NCI-H1436 treated with DMSO at 0.1 percent for 48 hours (cell line): ENCODE measurements at places on chromosomes 6 and 20.

- no peak for DNase-seq
These were observed 117.0 kb upstream of the PRL start for GRCh38 chr6:22413681-22414311.

DNA sequence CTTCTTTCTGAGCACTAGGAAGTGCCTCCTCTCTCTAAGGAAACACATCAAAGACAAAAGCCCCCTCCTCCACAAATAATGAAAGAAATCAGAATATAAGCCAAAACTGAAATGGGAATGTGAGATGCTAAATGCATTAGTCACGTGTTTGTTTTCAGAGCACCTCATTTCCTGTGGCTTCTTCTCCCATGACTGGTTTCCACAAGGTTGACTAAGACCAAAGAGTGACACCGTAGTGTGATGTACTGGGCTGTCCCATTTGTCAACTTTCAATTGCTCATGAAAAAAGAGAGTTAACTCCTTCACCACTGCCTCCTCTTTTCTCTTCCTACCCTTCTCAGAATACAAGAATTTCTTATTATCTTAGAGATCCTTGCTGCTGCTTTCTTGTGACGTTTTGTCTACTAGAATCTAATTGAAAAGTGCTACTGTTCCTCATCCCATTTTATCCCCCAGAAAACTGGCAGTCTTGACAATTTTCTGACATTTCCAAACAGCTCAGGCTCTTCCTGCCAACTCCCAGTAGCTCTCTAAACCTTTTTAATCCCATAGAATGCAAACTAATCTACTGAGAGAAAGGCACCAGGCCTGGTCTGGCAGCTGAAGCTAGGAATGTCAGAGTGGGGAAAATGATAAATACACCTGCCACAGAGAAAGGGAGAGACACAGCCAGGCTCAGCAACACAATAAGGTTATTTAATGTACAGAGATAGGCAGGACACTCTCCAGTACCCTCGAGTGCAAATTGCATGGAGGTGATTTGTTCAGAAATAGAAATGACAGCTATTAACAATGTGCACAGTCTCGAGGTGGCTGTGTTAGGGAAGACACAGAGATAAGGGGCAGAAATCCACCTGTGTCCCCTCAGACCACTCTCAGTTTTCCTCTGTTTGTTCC is 671.7 kb upstream of the NRSN1 start:
- no peak for DNase-seq

GRCh38 chr6:139839506-139840156 is 465.2 kb upstream of the CITED2 start:
- DNase-seq, result no peak

- DNase-seq, result no peak
These were observed 38.8 kb downstream of the RCAN2 start for GRCh38 chr6:46452312-46452917.
